Endodermal cell (in vitro differentiated cells): ENCODE measurements at places on chromosomes 1 and 21. TPM values are rescaled to one million over a fixed set of nuclear protein-coding genes. Genes with fewer than 3 reads are reported as not detected.

GRCh38 chr1:198174297-198174696 lies 17.5 kb downstream of the NEK7 start:
- H3K36me3 ChIP-seq, result no peaks in the 10 kb centered on the region
- H3K4me3 ChIP-seq, result no peak overlapping the region
- H3K27me3 ChIP-seq, result no peaks in the 10 kb centered on the region
- peaks cover 21% of the 10 kb centered on the region for H3K4me1 ChIP-seq

DNA sequence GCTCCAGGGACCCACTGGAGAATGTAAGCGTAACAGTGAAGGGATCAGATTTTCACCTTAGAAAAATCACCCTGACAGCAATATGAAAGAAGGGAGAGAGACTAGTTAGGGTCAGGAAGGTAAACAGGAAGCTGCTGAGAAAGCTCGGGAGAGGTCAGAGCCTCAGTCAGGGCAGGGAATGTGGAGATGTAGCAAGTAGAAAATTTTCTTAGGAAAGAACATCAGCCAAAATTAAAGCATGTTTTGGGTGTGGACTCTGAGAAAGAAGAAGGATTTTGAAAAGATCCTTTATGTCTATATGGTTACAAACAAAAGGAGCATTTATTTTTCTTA lies 16.7 kb upstream of the ERICH3 start:
- no peak overlapping the region for H3K27ac ChIP-seq
- H3K27me3 ChIP-seq, result no peaks in the 10 kb centered on the region
- H3K4me3 ChIP-seq, result no peak overlapping the region
- H3K36me3 ChIP-seq, result no peaks in the 10 kb centered on the region

TNFRSF9 gene
- 0.07 TPM in 1 of 3 replicates, not detected in the others for total RNA-seq

DNA sequence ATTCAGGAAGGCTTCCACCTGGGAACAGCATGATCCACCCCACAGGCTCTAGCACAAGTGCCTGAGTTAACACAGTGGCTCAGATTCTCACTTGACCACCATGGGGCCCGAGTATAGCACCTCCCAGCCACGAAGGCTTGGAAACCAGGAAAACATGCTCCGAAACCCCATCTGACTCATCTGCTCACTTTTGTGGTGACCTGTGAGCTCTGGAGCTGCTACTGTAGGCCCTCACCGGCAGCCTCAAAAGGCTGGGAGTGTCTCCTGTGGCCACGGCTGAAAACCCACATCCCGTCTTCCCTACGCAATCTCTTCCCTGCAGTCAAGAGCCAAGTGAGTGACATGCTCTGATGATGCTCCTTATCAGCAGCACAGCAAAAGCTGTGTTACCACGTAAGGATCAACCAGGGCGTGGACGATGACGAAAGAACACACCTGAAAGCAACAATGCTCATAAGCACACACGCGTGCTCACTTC lies 81.4 kb downstream of the TGFBR3 start:
- H3K36me3 ChIP-seq, result no peaks in the 10 kb centered on the region
- H3K4me1 ChIP-seq, result no peaks in the 10 kb centered on the region
- H3K27ac ChIP-seq, result no peak overlapping the region
- H3K27me3 ChIP-seq, result no peaks in the 10 kb centered on the region
- H3K4me3 ChIP-seq, result no peak overlapping the region

GRCh38 chr21:43274022-43274945 lies 105.5 kb downstream of the CRYAA start:
- no peaks in the 10 kb centered on the region for H3K27me3 ChIP-seq
- DNase-seq, result no peak
- H3K36me3 ChIP-seq, result no peaks in the 10 kb centered on the region
- H3K27ac ChIP-seq, result no peak overlapping the region

A3GALT2 gene
- total RNA-seq, result not detected in 2 replicates

DNA sequence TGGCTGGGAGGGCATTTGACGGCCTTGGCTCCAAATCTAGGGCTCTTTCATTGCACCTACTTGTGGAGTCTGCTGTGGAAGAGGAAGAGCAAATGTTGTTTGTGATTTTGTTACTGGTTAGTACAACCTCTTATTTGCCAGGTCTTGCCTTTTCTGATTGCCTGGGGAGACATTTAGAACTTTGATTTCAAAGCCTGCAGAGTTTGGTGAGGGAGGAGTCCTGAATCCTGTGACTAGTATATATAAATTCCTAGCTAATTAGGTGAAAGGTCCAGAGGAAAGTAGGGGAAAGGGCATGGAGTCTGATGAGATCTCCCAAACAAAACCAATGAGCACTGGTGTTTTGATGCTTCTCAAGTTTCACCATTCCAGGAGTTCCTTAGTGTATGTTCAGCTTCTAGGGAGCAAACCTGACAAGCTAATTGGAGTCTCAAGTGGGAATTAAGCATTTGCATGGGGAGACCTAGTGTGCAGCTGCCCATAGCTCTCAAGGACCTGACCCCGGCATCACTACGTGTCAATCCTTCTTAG lies 5.1 kb upstream of the HMGCS2 start:
- H3K4me1 ChIP-seq, result peaks cover 18% of the 10 kb centered on the region
- H3K27ac ChIP-seq, result no peak overlapping the region
- no peaks in the 10 kb centered on the region for H3K36me3 ChIP-seq
- peak; percentile 48 for DNase-seq
- no peaks in the 10 kb centered on the region for H3K27me3 ChIP-seq
- H3K4me3 ChIP-seq, result peak overlapping the region; percentile 0

GRCh38 chr1:72483846-72484357 lies 201.6 kb upstream of the NEGR1 start:
- no peaks in the 10 kb centered on the region for H3K27me3 ChIP-seq
- no peak overlapping the region for H3K4me3 ChIP-seq
- DNase-seq, result no peak
- H3K4me1 ChIP-seq, result no peaks in the 10 kb centered on the region
